Activated CD4-positive, alpha-beta T cell treated with anti-CD3 and anti-CD28 coated beads for 1 hour (primary cell): ENCODE measurements at places on chromosomes 1 and 21.

- no peak for DNase-seq
Measured at GRCh38 chr1:180033390-180033789, 78.8 kb downstream of the CEP350 start.

DNA sequence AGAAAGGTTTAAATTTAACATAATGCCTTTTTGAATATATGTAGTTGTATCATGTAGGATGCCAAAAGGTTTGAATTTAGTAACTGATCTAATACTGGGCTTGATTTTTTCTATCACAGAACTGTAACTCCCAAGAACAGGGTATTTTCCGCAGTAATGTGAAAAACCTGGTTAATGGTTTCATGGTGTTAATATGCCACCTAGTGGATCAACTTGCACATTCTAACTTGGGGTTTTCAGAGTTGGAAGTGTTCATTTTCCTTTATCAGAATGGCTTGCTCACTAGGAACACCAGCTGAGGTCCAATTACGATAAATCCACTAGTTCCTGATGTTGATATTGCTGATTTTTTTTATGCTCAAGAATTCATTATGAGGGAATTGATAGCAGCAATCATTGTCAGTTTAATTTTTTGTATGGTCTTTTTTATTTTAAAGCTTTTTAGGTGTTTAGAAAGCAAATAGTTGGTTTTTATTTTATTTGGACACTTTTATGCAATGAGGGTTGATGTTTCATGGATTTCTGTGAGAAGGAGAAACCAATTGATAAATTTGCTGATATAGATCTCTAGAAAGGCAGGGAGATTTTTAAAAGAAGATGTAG, 157.2 kb downstream of the PLA2G4A start:
- DNase-seq: no peak

GRCh38 chr1:116033322-116033721, 57.0 kb downstream of the SLC22A15 start:
- no peak for DNase-seq

DNA sequence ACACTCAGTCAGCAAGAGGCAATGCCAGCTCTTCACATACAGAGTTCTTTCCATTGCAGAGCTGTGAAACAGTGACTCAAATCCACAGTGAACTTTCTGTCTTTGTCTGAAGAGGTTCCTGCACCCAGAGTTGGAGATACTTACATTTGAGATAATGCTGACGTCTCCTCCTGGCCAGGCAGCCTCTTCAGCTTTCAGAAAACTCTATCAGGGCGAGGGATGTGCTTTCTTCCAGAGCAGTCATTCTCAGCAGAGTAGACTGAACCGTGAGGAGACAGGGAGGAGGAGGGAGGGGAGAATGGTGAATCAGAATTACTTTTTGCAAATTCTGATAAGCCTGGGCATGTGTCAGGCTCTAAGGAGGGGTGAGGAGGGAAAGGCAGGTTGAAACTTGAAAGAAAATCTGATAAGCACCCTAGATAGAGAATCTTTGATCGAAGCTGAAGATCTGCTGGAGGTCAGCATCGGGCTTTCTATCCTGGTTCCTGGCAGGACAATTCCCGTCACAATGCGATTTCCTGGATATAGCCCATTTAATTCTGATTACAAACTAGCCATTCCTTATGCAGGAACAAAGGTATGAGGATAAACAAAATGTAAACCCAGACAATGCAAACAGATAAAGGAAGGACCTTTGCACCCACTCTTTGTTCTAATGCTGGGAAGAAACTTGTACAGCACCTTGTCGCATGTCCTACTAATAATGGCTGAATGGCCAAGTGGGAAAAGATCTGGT, 18.9 kb upstream of the NID1 start:
- no peak for DNase-seq
